Activated CD4-positive, alpha-beta memory T cell treated with anti-CD3 and anti-CD28 coated beads, Interleukin-2, amount 10 ng/mL, durations not matched to agents 7 days and 5 days (primary cell): ENCODE measurements at places on chromosomes 12 and 14. TPM values are rescaled to one million over a fixed set of nuclear protein-coding genes. Genes with fewer than 3 reads are reported as not detected.

NEUROD4 gene
- not detected for total RNA-seq

STAT6 gene
- total RNA-seq, result 128 TPM

GRCh38 chr14:79586416-79586815 lies 624.9 kb downstream of the DIO2 start:
- H3K27ac ChIP-seq, result no peak overlapping the region
- H3K4me1 ChIP-seq, result no peaks in the 10 kb centered on the region
- H3K27me3 ChIP-seq, result no peaks in the 10 kb centered on the region

PMCH gene
- total RNA-seq, result 1.4 TPM

- no peak overlapping the region for H3K4me3 ChIP-seq
- DNase-seq, result no peak
- no peaks in the 10 kb centered on the region for H3K36me3 ChIP-seq
- H3K27me3 ChIP-seq, result no peaks in the 10 kb centered on the region
- no peak overlapping the region for H3K27ac ChIP-seq
Measured at GRCh38 chr12:21962236-21962635, 21.0 kb upstream of the ABCC9 start.

DNA sequence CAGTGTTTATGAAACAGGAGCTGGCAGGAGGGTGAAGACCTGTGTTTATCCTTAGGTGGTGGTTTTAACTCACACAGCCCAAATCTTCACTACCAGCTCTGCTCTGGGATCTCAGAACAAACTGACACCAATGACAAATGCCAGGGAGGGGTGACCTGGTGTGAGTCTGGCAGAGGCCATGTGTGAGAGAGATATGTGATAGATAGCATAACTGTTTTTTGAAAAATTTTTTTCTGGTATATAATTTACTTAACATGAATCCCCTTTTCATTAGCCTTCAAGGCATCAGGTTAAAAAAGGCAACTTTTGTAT lies 51.5 kb downstream of the SLC38A4 start:
- no peaks in the 10 kb centered on the region for H3K27me3 ChIP-seq
- H3K27ac ChIP-seq, result no peak overlapping the region
- no peak for DNase-seq
- no peaks in the 10 kb centered on the region for H3K4me1 ChIP-seq
- no peak overlapping the region for H3K4me3 ChIP-seq

STYX gene
- 25.1 TPM for total RNA-seq

CPNE6 gene
- total RNA-seq, result not detected

DNA sequence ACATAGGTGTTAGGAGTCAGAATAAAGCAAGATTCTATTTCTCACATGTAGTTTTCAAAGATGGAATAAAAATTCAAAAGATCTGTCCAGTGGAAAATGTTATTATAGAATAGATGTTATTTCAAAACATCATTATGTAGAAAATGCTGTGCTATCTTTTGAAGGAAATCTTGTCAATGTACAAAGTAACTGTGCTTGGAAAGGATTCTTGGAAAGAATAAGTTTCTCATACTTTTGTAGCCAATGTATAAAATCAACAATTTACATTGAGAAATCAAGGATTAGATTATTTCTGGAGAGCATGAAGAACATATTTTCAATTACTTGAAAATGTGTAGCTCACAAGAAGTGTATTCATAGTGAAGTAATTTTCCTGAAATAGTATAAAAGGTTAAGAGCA lies 532.5 kb upstream of the MGAT4C start:
- no peaks in the 10 kb centered on the region for H3K4me1 ChIP-seq
- H3K4me3 ChIP-seq, result no peak overlapping the region
- H3K27me3 ChIP-seq, result no peaks in the 10 kb centered on the region
- no peaks in the 10 kb centered on the region for H3K36me3 ChIP-seq
- no peak for DNase-seq

LBHD2 gene
- not detected for total RNA-seq

DNA sequence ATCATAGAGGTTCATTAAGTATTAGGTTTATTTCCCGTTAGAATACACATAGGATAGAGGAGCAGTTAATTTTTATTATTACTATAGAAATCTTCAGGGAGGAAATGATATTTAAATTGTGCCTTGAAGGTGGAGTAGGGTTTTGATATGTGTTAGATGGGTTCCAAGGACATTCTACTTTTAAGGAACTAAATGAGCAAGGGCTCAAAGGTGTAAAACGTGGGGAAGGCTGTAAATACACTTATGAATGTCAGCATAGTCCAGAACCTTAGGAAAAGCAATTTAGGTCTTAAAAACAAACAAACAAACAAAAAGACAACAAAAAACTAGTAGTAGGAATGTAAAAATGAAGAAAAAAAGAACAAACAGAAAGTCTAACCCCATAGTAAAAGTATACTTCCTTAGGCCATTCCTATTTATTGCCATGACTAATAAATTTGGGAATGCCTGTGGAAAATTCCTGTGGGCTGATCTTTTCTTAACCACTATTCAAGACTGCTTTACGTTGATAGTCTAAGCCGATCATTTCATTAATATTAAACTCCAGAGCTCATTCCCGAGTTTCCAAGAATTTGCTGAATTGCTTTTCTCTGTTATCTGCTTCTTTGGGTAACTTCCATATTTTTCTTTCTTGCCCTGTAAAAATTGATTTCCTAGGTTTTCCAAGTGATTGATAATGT lies 180.3 kb downstream of the RAD51B start:
- H3K4me1 ChIP-seq, result no peaks in the 10 kb centered on the region
- no peaks in the 10 kb centered on the region for H3K36me3 ChIP-seq
- H3K27me3 ChIP-seq, result no peaks in the 10 kb centered on the region
- H3K27ac ChIP-seq, result no peak overlapping the region
- no peak for DNase-seq

DNA sequence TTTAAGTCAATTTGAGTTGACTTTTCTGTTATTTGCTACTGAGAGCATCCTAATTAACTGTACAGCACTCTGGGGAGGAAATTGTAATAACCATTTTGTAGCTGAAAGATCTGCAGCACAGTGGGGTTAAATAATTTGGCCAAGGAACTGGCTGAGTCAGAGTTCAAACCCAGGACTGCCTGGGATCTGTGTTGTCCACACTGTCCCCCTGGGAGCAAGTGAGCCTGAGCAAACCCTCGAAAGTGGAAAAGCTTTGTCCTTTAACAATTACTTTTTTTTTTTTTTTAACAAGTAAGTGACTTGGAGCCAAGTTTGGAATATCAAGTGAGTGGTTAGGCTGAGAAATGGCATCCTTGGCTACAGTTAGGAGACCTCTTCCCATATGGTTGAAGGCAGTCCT lies 247.2 kb upstream of the CCDC196 start:
- peaks cover 4% of the 10 kb centered on the region for H3K27me3 ChIP-seq
- H3K27ac ChIP-seq, result no peak overlapping the region
- H3K4me1 ChIP-seq, result no peaks in the 10 kb centered on the region
- H3K4me3 ChIP-seq, result no peak overlapping the region
- no peak for DNase-seq

DNA sequence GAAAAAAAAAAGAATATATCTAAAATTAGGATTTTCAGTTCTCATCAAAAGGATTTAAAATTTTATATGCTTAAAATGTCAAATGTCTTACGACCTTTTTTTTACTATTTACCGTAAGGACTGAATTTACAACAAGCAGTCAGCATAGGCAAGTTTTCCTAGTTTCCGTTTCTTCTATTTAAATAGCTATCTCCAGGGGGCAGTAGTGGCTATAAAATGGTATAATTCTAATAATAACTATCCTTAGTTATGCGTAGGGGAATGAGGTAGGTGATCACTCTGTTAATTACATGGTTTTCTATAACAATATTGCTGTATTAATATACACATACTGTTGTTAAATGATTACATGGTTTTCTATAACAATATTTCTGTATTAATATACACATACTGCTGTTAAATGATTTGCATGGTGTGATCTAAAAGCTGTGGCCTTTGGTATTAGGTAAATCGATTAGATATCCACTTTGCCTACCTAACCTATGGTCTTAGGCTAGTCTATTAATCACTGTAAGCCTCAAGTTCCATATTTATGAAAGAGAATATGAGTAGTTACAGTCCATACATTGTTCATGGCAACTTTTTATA lies 217.7 kb upstream of the PDZRN4 start:
- H3K4me3 ChIP-seq, result no peak overlapping the region
- no peaks in the 10 kb centered on the region for H3K36me3 ChIP-seq
- no peak for DNase-seq
- no peaks in the 10 kb centered on the region for H3K27me3 ChIP-seq
- no peak overlapping the region for H3K27ac ChIP-seq

DNA sequence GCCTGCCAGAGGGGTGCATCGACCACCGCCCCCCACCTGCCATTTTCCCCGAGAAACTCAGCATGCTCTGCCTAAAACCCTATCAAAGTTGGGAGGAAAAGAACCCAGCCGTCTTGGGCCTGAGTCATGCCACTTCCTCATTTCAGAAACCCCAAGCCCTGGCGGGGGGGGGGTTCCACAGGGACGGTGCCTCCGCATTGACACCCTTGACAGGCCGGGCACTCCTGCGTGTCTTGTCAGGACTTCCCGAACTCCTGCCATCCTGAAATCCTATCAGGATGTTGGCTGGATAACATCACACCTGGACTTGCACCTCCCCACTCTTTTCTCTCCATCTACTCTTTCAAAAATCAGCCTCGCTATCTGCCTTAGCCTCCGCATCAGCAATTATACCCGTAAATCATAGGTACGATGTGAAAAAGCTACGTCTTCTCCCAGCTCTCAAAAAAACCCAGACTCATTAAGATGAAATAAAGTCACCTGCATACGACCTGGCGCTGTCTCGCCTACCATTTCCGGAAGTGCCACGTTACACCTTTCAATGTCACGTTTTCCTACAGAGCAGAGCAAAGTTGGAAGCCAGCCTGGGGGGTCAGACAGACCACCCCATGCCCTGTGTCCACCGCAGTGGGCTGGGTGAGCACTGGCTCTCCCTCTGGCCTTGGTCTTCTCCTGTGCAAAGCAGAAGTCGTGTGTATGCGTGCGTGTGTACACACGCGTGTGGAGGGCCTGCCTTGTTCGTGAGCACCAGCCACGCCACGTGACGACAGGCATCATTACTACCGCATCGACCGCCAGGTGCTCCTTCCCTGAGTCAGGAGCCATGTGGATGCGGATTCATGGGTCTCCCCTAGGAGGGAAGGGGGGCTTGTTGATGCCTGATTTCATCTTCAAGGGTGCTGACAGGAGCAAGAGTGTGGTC lies 96.7 kb downstream of the RFLNA start:
- H3K4me3 ChIP-seq, result no peak overlapping the region
- DNase-seq, result peak; percentile 42
- H3K36me3 ChIP-seq, result peaks cover 12% of the 10 kb centered on the region
- peak overlapping the region; percentile 47 for H3K27ac ChIP-seq

ATP5MC2 gene
- total RNA-seq, result 341 TPM

EXOC3L4 gene
- total RNA-seq, result not detected

ADAMTS20 gene
- total RNA-seq, result not detected

DNA sequence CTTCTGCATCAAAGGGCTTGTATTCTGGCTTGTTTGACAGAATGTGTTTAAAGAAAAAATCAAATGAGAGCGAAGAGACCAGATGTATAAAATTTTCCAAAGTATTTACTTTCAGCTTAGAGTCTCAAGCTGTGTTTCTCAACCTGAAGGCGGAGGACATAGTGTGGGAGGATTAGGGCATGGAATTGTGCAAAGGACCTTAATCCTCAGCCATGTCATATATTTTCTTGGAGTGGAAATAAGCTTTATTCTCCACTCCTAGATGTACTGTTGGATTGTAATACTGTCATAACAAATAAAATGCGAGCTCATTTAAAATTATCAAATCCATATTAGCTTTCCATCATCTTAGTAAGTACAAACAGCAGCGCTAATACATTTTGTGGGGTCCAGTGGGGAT lies 154.0 kb downstream of the PAH start:
- no peak overlapping the region for H3K27ac ChIP-seq
- peaks cover 2% of the 10 kb centered on the region for H3K27me3 ChIP-seq
- no peak for DNase-seq
- H3K36me3 ChIP-seq, result no peaks in the 10 kb centered on the region
- H3K4me1 ChIP-seq, result no peaks in the 10 kb centered on the region
- H3K4me3 ChIP-seq, result no peak overlapping the region

DNA sequence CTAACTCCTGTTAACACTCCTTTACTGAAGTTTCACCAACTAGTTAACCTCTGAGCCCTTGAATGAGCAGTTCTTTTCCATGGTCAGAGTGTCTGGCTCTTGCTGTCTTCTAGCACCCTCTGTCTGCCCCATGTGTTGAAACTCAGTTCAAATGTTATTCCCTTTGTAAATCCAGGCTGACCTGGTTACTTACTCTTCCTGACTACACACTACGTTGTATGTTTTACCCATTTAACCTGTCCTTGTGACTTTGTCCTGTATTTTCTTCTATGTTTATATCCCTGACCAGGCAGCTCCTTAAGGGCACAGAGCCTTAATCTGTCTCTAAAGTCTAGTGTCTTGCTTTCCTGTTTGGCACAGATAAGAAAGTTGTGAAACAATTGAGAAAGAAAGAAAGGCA lies 389.0 kb upstream of the RPL10L start:
- no peaks in the 10 kb centered on the region for H3K27me3 ChIP-seq
- no peak for DNase-seq
- H3K4me3 ChIP-seq, result no peak overlapping the region
- H3K4me1 ChIP-seq, result no peaks in the 10 kb centered on the region

DNA sequence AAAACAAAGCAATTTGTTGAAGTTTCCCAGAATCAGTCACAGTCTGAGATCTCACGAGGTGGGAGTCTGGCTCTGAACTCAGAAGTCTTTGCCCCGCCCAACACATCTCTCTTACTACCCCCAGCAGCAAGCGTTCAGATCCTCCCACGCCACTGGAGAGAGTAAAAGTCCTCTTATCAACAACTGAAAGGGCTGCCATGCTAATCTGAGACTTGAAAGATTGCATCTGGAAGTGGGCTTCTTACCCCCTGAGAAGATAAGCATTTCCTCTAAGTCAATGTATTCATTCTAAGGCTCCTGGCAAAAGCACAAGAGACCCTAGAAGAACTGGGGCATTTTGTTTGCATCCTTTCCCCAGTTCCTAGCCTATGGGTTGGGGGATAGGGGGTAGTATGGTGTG lies 34.1 kb upstream of the STON2 start:
- H3K27me3 ChIP-seq, result peaks cover 65% of the 10 kb centered on the region
- peaks cover 10% of the 10 kb centered on the region for H3K4me1 ChIP-seq
- DNase-seq, result no peak
- H3K4me3 ChIP-seq, result no peak overlapping the region

DNA sequence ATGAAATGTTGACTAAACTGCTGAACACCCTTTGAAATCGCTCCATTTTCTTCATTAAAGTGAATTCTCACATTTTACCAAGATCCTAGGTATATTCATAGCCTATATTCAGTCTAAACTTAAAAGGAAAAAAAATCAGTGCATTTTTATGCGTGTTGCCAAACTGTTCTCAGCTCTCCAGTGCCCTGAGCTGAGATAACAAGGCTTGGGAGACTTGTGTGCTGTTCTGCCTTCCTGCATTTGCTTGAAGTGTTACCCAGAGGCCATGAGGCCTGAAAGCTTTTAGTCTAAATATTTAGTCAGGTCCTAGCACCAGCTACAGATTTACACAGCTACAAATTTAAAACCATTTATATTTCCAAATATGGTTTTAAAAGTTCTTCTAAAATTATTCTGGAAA lies 8.6 kb upstream of the PALS1 start:
- no peak overlapping the region for H3K27ac ChIP-seq
- no peaks in the 10 kb centered on the region for H3K36me3 ChIP-seq
- H3K4me3 ChIP-seq, result no peak overlapping the region
